ENCODE measurements at places on chromosomes 2 and 18.

- no peak for DNase-seq
These were observed 5.2 kb upstream of the MAP3K2 start for GRCh38 chr2:127392828-127393578.

- DNase-seq = no peak
These were observed 210.7 kb upstream of the COPS8 start for GRCh38 chr2:236874866-236875481.

DNA sequence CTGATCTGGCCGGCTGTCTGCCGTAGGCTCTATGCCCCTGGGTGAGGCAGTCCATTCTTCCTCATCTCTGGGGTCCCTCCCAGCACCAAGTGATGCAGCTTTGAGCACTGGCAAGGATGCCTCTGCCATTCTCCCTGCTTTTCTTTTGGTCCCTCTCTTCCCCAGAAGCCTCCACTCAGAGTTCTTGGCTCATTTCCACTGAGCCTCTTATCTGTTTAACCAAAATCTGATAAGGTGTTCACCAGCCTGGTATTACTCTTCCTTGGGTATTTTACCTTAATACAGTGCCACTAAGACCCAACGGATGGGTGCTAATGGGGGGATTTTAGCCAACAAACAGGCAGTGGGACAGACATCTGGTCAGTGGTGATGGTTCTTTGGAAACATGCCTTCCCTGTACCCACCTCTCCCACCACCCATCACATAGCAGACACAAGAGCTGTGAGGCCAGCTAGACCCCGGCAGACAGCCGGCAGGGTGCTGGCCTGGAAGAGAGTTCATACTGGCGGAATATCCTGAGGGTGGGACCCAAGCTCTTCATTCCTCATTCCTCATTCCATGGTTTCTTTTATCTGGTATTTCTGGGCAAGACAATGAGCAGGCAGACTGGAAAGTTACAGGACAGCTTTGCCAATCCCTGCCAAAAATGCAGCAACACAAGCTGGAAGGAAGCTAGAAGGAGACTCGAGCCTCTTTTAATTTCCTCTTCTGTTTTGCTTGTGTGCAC, 34.6 kb downstream of the ZBTB7C start:
- DNase-seq = no peak

DNA sequence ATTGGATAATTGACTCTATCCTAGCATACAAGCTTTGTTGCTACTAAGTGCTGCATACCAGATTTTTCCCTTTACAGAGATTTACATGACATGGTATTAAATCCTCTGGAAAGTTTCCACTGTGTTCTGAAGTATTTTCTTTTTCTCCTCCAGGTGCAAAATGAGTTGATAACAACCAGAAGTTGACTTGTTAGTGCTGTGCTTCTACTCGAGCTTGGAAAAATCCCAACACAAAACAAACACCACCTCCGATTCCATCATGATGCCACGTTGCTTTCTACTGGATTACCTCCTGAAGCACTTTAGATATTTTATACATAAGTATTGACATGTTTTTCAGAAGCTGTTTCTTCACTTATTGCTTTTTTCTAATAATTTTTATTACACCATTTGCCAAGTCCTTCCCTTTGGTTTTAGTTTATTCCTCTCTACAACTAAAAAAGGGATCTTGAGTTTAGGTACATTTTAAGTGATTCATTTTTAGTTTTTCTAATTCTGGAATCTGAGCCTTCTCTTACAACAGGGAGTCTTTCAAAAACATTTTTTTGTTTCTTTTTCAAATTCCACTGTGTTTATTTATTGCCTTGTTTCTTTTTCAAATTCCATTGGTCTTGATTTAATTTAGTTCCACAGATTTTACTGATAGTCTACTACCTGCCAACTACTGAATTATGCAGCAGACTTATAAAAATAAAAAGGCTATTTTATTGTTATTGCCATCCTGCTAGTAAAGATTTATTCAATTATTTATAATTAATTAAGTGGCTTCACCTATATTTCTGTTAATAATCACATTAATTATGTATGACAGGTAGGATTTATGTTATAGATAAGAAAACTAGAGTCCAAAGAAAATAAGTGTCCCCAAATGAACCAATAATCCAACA, 143.4 kb downstream of the PPP1R1C start:
- no peak for DNase-seq

DNA sequence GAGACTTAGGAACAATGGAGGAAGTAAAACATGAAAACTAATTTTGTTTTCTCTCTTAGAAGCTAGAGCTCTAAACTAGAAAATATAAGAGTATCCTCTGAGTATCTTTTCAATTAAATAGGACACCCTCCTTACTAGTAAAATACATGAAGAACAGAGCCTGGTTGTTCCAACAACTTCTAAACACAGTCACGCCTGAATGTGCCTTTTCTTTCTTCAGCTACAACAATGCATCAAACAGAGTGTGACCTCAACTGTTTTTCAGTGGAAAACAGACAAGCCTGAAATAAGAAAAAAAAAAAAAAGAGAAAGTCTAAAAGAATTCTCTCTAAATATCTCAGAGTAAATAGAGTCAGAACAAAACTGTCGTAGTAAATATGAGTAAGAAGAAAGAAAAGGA, 928.8 kb downstream of the CNTNAP5 start:
- DNase-seq = no peak

DNA sequence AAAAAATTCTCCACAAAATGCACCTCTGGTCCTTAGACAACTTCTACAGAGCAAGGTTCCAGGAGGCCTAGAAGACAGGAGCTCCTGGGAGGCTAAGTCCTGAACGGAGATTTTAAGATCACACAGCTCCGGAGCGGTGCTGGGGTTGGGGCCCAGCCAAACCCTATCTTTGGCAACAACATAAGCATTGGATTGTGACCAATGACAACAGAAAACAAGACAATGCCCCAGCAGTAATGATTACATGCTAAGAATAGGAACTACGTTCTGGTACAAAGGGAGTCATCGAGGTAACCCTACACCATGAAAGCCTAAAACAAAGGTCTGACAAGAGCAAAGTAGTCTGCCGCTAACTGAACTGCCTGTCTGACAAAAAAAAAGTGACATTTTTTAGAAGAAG, 171.2 kb downstream of the CMPK2 start:
- no peak for DNase-seq

DNA sequence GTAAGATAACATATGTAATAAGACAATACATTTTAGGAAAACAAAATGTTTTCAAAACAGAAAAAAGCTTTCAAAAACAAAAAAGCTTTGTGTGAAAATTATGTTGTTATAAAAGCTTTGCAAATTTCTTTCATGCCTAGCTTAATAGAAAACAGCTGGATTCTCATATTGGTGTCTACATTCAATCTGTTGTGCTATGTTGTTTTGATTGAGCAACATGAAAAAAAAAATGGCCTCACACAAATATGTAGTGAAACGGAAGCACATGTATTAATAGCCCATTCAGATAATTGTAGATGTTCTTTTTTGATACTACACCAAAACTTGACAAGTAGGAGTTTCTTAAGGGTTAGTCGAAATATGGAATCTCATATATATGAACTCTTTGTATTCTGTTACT, 197.5 kb downstream of the ZEB2 start:
- DNase-seq = no peak

DNA sequence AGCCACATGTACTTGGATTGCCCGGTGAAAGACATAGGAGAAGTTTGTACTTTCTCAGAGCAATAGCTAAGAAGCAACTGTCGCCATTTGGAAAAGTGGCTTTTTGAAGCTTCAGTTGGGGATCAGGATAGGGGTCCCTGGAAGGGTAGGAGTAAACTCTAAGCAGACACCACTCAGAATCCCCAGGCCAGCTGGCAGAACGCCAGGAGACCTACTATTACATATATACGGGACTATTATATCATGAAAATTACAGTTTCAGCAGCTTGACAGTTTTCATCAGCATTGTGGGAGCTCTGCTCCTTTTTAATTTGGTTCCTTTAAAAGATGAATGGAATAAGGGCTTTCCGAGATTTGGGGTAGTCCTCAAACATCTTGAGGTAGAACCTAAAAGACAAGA, 54.9 kb downstream of the SRD5A2 start:
- DNase-seq = no peak

GRCh38 chr2:38690499-38691420, 24.8 kb downstream of the GALM start:
- DNase-seq = no peak

GRCh38 chr2:138752197-138752956, 27.8 kb downstream of the NXPH2 start:
- DNase-seq = no peak

DNA sequence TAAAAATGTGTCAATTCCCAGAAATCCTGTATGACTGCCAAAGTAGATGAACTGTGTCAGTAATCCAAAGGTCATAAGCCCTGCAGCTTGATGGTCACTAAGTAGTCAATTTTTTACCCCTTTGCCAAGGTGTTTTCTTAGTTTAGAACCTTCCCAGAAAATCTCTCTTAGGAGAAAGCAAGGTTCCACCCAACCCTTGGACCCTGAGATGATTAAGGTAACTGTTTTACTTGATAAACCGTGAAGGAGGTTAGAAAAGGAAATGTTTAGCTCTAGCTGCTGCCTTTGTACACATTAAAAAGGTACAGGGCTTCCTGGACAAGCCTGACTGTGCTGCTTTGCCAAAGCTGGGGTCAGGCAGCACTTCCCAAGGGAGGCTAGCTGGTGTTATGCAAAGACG, 24.4 kb upstream of the LRP2 start:
- no peak for DNase-seq

- no peak for DNase-seq
These were observed 87.4 kb downstream of the INO80D start for GRCh38 chr2:205998583-205998982.

DNA sequence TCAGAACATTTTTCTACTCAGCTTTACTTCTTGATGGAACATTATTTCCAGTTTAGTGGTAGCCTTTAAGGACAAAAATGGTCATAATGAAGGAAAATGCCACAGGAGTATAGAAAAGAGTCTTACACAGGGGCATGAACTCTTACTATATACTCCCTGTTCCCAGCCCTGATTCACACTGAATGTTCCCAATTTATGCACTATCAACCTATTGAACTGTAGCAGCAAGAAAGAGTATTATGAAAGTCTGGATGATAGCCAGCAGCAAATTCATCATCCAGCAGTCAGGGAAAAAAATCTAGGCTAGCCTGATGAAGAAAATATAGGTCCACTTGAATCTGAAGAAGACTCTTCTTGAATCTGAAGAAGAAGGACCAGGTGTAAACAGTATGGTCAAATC, 1170.3 kb upstream of the CHAC2 start:
- DNase-seq = no peak

GRCh38 chr2:63078852-63079606, 28.4 kb downstream of the OTX1 start:
- no peak for DNase-seq

DNA sequence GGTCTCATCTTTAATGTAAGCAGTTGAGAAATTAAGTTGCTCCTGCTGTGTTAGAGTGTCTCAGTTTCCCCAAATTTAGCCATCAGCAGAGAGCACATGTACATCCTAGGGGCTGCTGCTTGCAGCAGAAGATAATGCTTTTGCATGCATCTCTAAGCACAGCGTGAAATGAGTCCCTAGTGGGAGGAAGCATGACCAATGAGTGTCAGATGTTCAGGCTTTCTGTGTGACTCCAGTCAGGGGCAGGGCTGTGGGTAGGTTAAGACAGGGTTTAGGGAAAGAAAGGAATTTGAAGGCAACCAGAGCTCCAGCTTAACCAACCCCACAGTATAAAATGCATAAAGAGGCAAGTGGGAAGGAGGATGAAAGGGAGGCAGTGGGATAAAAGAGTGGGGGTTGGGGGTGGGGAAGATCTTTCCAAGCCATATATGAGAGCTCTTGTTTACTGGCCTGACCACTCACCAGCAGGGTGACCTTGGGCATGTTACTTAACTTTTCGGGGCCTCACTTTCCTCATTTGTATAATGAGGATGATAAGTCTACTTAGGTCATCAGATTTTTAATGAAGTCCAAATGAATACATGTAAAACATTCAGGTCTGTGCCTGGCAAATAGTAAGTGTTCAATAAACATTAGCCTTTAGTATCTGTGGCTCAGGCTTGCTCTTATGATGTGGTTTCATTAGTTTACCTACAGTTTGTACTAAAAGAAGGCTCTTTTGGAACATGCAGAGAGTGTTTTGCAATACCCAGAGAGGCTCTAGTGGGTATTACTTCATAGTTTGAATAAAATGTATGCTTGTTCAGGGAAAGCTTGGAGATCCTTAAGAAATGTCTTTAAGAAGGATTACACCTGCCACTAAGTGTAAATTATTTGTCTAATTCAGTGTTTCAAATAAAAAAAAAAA, 42.7 kb upstream of the PELI1 start:
- no peak for DNase-seq

- no peak for DNase-seq
These were observed 24.2 kb upstream of the TOGARAM2 start for GRCh38 chr2:28956890-28957289.

DNA sequence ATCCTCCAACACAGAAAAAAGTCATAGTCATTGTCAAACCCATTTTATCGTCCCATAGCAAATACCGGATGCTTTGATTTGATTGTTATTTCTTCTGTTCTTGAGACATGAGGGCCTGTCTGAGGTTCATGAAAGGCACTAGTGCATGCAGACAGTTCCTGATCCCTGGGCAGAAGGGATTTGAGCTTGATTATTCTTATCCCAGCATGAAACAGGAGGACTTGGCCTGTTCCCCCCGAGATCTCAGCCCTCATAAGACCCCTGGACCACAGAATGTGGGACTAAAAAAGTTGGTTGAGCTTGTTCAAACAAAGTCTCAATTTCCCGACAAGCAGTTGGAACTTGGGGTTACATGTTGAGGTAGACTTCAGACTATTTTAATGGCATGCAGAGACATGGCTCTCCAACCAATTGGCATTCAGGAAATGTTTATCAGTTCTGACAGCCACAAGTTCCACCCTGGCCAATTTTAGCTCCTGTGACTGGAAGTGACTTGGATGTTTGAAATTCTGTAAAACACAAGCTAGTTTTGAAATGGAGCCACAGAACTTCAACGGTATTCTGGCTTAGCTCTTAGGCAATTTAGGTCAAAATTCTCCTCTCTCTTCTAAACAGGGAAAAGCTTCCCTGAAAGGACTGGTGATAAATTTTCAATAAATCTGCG, 366.9 kb upstream of the SLC14A2 start:
- no peak for DNase-seq

All from activated CD8-positive, alpha-beta memory T cell treated with anti-CD3 and anti-CD28 coated beads for 4 hours (primary cell).